ENCODE measurements at places on chromosomes 12 and 14. TPM values are rescaled to one million over a fixed set of nuclear protein-coding genes. Genes with fewer than 3 reads are reported as not detected.

GRCh38 chr12:94133964-94134795 lies 14.2 kb upstream of the PLXNC1 start:
- no peak for DNase-seq

DNA sequence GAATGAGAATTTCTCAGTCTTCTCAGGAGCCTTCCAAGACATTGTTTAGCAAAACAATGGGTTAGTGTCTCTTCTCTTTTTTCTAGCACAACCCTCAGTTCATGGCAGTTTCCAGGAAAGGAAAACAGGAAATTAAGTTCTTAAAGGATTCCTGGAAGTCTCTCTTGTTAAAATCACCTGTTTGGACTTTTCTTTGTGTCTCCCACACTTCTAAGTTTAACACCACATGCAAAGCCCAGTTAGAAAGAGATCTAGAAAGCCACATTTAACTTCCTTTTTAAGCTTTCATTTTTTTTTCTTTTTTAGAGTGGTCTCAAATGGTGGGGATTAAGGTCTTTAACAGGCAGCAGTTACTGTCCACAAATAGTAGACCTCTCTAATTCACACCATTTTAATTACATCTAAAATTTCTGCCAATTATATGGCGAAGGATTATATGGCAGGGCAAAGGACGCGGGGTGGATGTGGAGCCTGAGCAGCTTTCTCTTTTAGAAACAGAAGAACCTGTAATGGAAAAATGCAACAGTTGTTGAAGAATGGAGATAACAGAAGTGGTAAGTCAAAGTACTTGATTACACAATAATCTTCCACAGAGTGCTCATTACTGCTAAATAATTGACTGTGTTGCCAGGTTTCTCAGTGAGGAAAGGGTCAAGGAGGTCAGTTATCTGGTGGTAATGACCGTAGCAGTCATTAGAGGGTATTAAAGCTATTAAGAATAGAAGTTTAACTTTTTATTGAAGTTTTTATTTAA lies 298.6 kb downstream of the AKAP6 start:
- no peak for DNase-seq

DNA sequence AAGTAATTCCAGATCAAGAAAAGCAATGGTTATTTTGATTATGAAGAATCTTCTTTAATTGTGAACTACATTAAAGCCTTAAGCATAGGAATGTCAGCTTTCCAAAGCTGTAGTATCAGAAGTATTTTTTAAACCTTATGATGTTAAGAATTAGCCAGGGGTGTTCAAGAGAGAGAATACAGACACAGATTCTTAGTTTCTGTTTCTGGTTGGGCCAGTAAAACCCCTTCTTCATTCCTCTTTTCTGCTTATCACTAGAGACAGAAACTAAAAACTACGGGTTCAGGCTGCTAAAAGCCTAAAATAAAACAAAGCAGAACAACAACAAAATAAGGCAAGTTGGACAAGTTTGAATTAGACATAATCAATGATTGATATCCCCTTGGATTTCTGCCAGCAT lies 38.2 kb downstream of the IFT43 start:
- no peak for DNase-seq

Gene SYT1
- 20.0 TPM for total RNA-seq

Gene ARMH4
- total RNA-seq, result 5.0 TPM

Gene TAS2R9
- total RNA-seq, result not detected
